ENCODE measurements at places on chromosomes 7 and 10. TPM values are rescaled to one million over a fixed set of nuclear protein-coding genes. Genes with fewer than 3 reads are reported as not detected.

DNA sequence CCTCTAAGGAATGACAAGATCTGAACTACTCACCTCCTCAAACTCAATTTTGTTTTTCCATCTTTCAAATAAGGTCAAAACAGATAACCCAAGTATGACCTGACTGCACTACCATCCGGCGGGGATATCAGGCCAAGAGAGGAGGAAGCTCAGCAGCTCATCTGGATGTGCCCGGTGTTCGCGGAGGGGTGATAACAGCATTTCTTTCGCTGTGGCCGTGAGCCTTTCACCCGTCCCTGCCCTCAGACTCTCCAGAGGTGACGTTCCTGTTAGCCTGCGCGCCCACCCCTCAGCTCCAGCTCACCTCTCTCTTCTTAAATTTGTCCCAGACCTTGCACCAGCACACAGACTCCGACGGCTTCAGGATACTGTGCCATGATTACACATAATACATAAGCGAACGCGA lies 526 bp downstream of the ZNF248 start:
- H3K27me3 ChIP-seq, result no peaks in the 10 kb centered on the region
- peak; percentile 30 for DNase-seq
- peak overlapping the region; percentile 95 for H3K4me3 ChIP-seq
- peak overlapping the region; percentile 100 for H3K27ac ChIP-seq
- H3K36me3 ChIP-seq, result no peaks in the 10 kb centered on the region
- peaks cover 35% of the 10 kb centered on the region for H3K4me1 ChIP-seq

- H3K27ac ChIP-seq, result no peak overlapping the region
- no peaks in the 10 kb centered on the region for H3K36me3 ChIP-seq
- H3K27me3 ChIP-seq, result no peaks in the 10 kb centered on the region
- H3K4me1 ChIP-seq, result peaks cover 55% of the 10 kb centered on the region
- no peak for DNase-seq
Measured at GRCh38 chr7:135666156-135666555, 3.8 kb downstream of the STMP1 start.

- DNase-seq, result no peak
- H3K27me3 ChIP-seq, result peaks cover 9% of the 10 kb centered on the region
- no peak overlapping the region for H3K27ac ChIP-seq
- no peaks in the 10 kb centered on the region for H3K4me1 ChIP-seq
- H3K4me3 ChIP-seq, result no peak overlapping the region
Measured at GRCh38 chr7:139784648-139785047, 6.8 kb upstream of the HIPK2 start.

DNA sequence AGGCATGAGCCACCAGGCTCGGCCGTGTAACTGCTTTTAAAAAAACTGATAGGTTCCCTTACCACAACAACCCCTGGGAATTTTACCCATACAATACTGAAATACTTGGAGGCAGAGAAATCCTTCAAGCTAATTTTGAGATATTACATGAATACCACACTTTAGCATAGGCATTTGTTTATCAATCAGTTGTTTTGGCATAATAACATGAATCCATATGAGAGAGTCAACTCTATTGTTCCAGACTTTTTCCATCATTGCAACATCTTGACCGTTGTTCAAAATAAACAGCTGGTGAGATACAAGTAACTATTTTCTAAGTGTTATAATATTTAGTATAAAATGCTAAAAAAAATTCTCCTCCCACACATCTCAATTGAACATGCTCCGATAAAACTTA lies 36.8 kb downstream of the LAMB4 start:
- no peak overlapping the region for H3K4me3 ChIP-seq
- H3K36me3 ChIP-seq, result no peaks in the 10 kb centered on the region
- peak overlapping the region; percentile 40 for H3K27ac ChIP-seq
- H3K4me1 ChIP-seq, result peaks cover 26% of the 10 kb centered on the region
- DNase-seq, result no peak

DNA sequence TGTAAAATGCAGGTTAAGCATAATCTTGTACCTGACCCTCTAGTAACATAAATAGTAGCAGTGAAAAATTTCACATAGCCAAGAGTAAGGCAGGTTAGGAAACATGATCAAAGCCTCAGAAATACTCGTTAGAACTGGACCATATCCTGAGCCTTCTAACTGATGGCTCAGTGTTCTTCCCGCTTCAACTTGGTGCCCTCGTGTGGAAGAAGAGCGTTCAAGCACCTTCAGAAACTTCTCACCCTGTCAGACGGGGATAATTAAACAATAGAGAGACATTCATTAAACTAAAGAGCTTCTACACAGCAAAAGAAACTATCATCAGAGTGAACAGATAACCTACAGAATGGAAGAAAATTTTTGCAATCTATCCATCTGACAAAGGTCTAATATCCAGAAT lies 124.5 kb downstream of the MYOF start:
- peaks cover 34% of the 10 kb centered on the region for H3K36me3 ChIP-seq
- H3K27ac ChIP-seq, result no peak overlapping the region
- no peak for DNase-seq
- no peak overlapping the region for H3K4me3 ChIP-seq
- no peaks in the 10 kb centered on the region for H3K4me1 ChIP-seq

DNA sequence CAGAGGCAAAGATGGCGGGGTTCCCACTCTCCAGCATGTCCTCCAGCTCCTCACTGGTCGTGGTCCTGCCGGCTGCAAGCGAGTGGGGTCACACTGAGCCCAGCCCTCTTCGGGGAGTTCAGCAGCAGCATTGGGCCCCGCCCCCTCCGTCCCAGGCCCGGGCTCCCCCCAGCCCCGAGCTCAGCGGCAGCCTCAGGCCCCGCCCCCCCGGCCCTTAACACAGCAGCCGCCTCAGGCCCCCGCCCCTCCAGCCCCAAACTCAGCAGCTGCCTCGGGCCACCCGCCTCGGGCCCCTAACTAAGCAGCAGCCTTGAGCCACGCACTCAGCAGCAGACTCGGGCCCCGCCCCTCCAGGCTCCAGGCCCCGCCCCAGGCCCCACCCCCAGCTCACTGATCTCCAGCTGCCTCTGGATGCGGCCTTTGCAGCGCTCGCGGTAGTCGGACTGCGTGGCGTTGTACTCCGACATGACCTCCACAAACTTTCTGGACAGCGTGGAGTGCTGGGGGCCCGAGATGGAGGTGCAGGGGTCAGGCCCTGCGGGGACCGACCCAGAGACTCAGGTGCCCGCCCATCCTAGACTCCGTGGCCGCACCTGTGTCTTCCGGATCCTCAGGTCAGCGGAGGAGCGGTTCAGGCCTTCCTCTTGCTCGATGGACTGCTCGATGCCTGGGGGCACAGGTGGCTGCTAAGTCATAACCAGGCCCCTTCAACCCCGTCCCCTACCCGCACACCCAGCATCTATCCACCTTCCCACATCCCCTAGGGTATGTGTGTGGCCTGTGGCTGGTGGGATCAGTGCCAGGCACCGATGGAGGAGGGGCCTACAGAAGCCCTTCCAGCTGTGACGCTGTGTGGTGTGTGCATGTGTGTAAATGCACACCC lies 15.5 kb downstream of the STX1A start:
- DNase-seq, result peak; percentile 46
- no peaks in the 10 kb centered on the region for H3K36me3 ChIP-seq
- H3K4me3 ChIP-seq, result no peak overlapping the region
- H3K4me1 ChIP-seq, result peaks cover 3% of the 10 kb centered on the region
- no peak overlapping the region for H3K27ac ChIP-seq
- no peaks in the 10 kb centered on the region for H3K27me3 ChIP-seq

- H3K36me3 ChIP-seq, result no peaks in the 10 kb centered on the region
- no peaks in the 10 kb centered on the region for H3K4me1 ChIP-seq
- no peak overlapping the region for H3K4me3 ChIP-seq
- no peak for DNase-seq
Measured at GRCh38 chr7:82672078-82672477, 228.5 kb upstream of the CACNA2D1 start.

GRCh38 chr7:19106241-19107080 lies 11.0 kb downstream of the TWIST1 start:
- H3K4me3 ChIP-seq, result peak overlapping the region; percentile 44
- DNase-seq, result no peak
- peaks cover 91% of the 10 kb centered on the region for H3K27me3 ChIP-seq
- no peak overlapping the region for H3K27ac ChIP-seq
- H3K4me1 ChIP-seq, result peaks cover 24% of the 10 kb centered on the region

- H3K27me3 ChIP-seq, result no peaks in the 10 kb centered on the region
- H3K27ac ChIP-seq, result no peak overlapping the region
- no peak overlapping the region for H3K4me3 ChIP-seq
- DNase-seq, result peak; percentile 7
- no peaks in the 10 kb centered on the region for H3K36me3 ChIP-seq
Measured at GRCh38 chr10:90484518-90484917, 373.3 kb downstream of the HTR7 start.

Gene CALU
- total RNA-seq, result 245 TPM

Gene MICALL2
- 8.9 TPM for total RNA-seq

Gene COL28A1
- 8.1 TPM for total RNA-seq

Gene PIK3CG
- 3.0 TPM for total RNA-seq

Gene HTR7
- total RNA-seq, result 0.10 TPM

Gene SEMA3E
- 0.53 TPM for total RNA-seq

Data from heart right ventricle (tissue), 16 donors.